ENCODE measurements at places on chromosomes 2 and 18.

DNA sequence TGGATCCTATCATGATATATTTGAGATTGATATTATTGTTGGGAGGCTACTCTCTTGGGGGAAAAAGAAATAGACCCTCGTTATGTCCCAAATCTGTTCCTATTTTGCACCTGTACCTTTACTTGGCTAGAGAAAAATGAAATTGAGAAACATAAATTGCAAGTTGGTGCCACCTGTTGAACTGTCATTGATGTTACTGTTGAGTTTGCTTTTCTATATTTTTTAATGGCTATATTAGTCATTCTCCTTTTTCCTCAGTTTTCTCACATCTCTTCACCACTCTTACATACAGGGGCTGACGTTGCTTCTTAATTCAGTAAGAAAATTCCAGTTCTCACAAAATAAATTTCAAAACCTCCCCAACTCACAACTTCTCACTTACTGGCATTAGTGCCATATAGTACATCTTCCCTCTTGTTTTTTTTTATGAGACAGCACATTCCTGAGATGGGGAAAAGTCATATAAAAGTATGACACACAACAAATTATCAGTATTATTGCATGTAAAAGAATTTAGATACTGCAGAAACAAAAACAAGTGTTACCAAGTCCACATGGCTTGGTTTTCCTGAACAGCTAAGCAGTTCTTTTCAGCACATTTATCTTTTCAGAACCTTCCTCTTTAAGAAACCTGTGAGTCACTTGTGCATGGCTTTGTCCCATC lies 348.3 kb upstream of the DSEL start:
- peak; percentile 17 for DNase-seq

GRCh38 chr2:18396329-18397010 lies 164.0 kb downstream of the RDH14 start:
- DNase-seq = no peak

GRCh38 chr2:237540823-237541222 lies 25.6 kb upstream of the PRLH start:
- peak; percentile 71 for DNase-seq

DNA sequence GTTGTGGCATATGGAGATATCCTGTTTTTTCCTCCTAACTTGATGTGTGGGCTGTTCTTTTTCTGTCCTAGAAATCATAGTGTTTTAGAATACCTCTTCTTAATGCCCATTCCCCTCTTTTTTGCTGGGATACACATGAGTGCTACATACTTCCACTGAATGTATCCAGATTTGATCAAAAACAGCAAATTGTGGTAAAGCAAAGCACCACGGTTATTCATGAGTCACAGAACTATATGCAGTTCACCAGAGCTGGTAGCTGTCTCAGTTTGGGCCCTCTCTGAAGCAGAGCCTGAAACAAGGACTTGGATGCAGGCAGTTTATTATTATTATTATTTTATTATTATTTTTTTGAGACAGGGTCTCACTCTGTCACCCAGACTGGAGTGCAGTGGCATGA lies 69.9 kb upstream of the CTLA4 start:
- no peak for DNase-seq

- peak; percentile 67 for DNase-seq
Observed at GRCh38 chr2:12486205-12487118, 230.3 kb upstream of the TRIB2 start.

- no peak for DNase-seq
Observed at GRCh38 chr2:102345329-102345920, 10.2 kb upstream of the IL18R1 start.
